RWPE1 (cell line): ENCODE measurements at places on chromosomes 6 and 20.

- DNase-seq = no peak
Measured at GRCh38 chr20:62761759-62762131, 34.5 kb upstream of the MRGBP start.

GRCh38 chr20:57491373-57491772 lies 33.6 kb downstream of the CTCFL start:
- no peak for DNase-seq

GRCh38 chr20:58402305-58402704 lies 13.3 kb downstream of the VAPB start:
- DNase-seq = peak; percentile 42

DNA sequence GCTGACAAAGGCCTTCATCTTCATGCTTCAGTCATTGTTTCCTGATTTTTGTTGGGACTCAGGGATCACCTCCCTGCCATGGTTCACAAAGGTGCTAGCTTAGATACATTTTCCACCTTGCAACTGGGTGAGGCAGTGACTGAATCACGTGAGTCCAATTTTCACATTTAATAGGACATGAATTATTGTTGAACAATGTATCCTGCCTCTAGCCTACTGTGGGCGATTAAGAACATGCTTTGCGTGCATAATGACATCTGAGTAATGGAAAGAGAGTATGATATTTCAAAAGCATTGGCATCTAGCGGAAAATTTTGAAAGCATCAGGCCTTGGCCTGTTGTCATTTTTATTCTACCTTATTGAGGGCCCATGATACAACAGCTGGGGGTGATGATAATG lies 199.2 kb upstream of the JAG1 start:
- no peak for DNase-seq

- DNase-seq = no peak
Measured at GRCh38 chr6:29961966-29962365, 19.6 kb downstream of the HLA-A start.

- DNase-seq = no peak
Measured at GRCh38 chr6:136701045-136701444, 91.2 kb downstream of the MAP3K5 start.

DNA sequence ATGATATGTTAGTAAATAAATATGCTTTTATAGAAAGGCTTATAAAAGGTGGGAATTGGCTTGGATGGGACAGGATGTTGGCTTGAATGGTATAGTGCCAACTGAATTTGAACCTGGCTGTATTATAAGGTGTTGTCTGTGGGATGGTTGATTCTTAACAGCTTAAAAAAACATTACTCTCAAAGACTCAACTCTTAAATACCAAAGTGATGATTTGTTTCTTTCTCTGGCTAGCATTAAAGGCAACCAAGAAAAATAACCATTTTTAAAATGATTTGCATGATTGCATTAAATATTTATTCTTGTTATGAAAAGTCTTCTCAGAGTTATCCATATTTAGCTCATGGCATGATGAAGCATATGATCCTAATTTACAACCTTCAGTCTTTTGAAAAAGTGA lies 216.2 kb downstream of the RIMS1 start:
- DNase-seq = no peak

DNA sequence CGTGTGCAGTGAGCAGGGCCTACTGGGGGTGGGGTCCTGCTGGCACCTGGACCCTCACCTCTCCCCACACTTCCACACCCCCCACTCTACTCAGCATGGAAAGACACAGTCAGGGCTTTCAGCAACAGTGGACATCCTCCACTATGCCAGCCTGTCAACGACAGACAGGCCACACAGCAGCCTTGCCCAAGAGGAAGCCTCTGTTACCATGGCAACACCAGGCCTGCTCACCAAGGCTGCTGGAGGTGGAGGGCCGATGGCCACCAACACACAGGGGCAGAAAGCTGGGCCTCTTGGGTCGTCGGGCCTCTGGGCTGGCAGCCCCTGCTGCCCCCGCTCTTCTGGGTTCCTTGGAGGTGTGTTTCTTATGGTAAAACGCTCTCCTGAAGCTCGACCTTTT lies 13.6 kb downstream of the BNIP5 start:
- DNase-seq = no peak

DNA sequence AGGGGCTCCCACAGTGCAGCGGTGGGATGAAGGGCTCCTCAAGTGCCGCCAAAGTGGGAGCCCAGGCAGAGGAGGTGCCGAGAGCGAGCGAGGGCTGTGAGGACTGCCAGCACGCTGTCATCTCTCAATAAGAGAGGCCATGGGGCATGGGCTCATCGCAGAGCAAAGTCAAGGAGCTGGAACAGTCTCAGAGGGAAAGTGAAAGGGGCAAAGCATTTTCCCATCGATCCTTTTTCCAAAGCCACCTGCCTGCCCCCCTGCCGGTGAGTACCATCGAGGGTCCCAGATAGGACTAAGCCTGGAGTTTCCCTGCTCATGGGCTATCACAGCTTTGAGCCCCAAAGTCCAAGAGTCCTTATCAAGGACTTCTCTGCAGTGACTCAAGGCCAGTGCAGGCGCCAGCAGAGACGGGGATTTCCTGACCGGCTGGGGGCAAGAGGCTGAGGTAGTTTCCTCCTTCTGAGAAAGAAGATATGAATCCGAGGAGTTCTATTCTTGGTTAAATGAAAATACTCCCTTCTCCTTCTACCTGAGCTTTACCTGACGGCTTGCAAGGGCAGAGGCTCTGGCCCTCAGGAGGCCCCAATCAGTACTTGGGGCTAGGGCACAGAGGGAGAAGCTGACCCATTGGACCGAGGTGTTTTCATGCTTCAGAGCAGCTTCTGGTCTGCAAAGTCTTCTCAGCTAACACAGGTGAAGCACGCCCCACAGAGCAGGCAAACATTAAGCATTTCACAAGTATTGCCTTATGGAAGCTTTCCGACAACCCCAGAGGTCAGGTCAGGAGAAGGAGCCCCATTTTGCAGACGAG lies 22.6 kb downstream of the ETV7 start:
- no peak for DNase-seq

- DNase-seq = peak; percentile 44
Measured at GRCh38 chr6:3884007-3884745, 35.0 kb downstream of the FAM50B start.

DNA sequence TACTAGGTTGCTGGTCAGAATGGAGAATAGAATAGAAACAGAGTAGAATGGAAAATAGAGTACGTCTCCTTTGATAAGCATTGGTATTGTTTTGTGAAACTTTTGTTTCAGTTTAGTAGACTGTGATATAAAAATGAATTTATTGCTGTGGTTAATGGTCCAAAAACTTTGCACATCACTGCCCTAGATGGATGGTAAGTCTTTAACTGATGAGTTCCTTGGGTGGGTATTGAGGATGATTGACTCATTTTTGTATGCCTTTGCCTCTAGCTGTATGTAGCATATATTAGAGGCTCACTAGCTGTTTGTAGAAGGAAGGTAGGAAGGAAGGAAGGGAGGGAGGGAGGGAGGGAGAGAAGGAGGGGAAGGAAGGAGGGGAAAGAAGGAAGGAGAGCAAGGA lies 48.3 kb downstream of the ZDHHC14 start:
- DNase-seq = no peak

DNA sequence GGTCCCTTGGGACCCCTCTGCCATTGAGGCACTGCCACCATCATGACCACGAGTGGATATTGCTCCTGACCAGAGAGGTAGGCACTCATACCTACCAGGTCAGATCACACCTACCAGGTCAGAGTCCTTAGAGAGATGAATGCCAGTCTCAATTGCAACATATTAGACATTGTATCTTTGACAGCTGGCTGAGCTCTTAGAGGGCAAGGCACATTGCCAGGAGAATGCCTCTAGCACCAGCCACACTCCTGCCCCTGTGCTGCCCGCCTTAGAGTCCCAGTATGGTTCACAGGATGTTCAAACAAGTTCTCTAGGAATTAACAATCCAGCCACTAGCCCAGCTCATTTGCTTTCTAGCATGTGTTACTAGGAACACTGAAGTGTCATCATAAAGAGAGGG lies 65.9 kb downstream of the TMEM244 start:
- DNase-seq = peak; percentile 61

DNA sequence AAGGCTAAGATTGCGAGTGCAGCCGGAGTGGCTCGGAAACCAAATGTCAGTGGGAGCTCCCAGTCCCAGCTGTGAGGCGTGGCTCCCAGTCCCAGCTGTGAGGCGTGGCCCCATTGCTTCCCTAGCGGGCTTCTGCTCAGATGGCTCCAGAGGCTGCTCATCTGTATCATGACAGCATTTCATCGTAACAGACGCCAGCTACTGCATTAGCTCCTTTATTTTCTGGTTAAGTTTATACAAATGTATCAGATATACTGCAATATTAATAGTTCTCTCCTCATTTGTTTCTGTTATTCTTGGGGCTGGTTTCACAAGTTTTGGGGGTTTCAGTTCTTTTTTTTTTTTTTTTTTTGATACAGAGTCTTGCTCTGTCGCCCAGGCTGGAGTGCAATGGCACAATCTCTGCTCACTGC lies 34.7 kb upstream of the TBXT start:
- no peak for DNase-seq

DNA sequence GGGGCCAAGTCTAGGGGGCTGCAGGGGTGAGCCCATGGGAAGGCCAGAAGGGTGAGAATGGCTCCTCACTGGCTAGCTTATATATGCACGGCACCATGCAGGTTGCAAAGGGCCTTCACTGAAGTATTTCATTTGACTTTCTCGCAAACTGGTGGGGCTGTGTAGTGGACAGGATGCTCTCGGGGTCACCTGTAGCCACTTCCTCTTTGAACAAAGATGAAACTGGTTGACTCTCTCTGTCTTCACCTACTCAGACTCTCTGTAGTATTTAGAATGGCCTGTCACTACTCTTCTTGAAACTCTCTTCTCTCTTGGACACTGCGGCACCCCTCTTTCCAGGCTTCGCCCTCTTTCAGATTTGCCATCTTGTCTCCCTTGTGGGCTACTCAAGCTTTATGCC lies 560.5 kb downstream of the PKHD1 start:
- no peak for DNase-seq

- DNase-seq = peak; percentile 17
Measured at GRCh38 chr6:126182650-126183311, 157.1 kb upstream of the CENPW start.

DNA sequence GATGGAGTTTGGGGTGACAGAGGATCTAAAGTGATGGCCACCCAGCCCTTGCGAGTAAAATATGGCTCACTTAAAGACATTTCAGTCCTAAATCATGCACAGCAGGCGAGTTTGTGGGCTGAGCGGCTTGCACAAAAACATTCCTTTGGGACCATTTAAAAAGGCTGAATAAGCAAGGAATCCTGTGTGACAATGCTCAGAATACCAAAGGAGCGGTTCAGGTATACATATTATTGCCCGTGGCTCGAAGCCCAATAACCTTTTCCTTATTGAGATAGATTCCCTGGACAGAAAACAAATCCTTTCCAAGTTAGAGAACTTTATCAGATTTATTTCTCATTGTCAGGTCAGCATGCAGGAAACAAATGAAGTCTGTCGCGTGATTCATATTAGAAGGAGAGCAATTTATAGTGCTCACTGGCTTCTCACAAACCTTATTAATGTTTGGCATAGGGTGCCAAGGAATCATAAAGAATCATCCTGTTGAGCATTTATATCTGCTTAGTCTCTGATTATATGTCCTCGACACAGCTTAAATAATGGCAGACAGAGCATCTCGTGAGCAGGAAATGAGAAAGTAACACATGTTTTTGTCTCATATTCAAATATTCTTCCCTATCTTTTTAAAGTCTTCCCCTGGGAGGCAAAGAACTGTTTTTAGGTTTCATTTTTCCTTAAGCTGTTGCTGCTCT lies 121.3 kb downstream of the TRMT11 start:
- no peak for DNase-seq

- no peak for DNase-seq
Measured at GRCh38 chr6:167691533-167692312, 135.0 kb upstream of the AFDN start.

GRCh38 chr6:37614491-37614890 lies 83.2 kb downstream of the MDGA1 start:
- no peak for DNase-seq

- no peak for DNase-seq
Measured at GRCh38 chr20:38840894-38841470, 35.5 kb downstream of the PPP1R16B start.

GRCh38 chr20:19823971-19824370 lies 65.9 kb downstream of the RIN2 start:
- DNase-seq = no peak

DNA sequence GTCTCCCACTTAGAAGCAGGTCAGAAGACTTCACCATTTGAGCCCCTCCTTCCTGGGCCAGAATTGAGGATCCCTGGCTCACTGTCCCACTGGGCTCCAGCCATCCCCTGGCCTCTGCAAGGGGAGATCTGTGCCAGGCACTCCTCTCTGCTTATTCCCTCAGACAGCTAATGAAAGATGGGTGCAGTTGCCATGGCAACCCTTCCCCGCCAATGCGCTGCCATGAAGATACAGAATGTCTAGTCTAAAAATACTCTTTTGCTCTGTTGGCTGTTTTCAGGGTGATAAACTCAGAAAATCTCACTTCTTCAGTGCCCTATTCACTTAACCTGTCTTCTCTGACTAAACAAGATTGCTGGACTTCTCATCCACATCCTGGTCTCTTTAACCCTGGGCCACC lies 13.6 kb upstream of the TTLL2 start:
- DNase-seq = no peak

DNA sequence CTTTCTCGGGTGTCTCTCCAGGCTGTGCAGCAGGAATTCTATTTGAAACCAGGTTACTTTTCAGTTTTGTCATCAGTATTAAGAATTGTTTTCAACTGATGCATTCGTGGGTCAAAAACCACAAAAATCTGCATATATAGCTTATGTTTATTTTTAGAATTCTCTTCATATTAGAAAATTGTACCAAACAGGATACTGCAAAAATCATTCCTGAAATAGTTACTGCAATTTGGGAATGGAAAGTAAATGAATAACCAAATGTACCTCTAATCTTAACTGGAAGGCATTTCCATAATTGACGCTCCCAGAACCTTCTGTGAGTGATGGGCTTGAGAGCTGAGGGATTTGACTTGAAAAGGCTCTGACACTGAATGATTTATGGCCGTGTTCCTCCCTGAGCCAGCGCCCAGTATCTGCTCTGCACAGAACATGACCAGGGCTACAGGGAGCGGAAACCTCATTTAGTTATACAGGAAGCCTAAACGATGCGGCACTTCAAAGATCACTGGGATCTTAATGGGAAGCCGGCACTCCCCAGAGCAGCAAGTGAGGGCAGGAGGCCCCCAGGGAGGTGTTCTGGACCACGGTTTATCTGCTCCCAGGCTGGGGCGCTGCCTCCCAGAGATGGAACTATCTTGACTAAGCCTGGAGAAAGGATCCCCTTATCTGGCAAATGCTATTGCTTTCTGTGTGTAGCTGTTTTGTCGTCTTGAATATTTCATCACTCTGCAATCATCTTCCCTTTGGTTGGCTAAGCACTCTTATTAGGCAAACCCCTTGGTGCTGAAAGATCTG lies 446.0 kb downstream of the QKI start:
- DNase-seq = no peak

GRCh38 chr6:127446356-127446755 lies 12.8 kb downstream of the KIAA0408 start:
- DNase-seq = no peak

GRCh38 chr6:91171754-91172462 lies 585.0 kb upstream of the MAP3K7 start:
- DNase-seq = no peak

DNA sequence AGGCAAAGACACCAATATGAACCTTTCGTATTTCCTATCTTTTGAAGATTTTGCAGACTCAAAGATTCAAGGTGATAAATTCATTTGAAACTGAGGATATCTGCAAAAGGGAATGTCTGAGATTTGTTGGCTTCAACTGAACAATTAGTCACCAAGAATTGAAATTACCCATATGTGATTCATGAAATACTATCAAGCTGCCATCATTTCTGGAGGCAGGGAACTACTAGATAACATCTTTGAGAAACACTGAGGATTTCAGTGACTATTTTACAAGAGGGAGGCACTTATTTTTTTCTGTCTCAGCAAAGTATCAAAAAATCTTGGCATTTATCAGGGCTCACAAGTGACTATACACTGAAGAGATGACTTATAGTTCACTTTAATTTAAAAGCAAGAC lies 39.8 kb upstream of the MMS22L start:
- peak; percentile 11 for DNase-seq
